ENCODE measurements at places on chromosomes 6 and 20.

- peak; percentile 45 for DNase-seq
Observed at GRCh38 chr20:36092398-36093024, 62.0 kb upstream of the EPB41L1 start.

DNA sequence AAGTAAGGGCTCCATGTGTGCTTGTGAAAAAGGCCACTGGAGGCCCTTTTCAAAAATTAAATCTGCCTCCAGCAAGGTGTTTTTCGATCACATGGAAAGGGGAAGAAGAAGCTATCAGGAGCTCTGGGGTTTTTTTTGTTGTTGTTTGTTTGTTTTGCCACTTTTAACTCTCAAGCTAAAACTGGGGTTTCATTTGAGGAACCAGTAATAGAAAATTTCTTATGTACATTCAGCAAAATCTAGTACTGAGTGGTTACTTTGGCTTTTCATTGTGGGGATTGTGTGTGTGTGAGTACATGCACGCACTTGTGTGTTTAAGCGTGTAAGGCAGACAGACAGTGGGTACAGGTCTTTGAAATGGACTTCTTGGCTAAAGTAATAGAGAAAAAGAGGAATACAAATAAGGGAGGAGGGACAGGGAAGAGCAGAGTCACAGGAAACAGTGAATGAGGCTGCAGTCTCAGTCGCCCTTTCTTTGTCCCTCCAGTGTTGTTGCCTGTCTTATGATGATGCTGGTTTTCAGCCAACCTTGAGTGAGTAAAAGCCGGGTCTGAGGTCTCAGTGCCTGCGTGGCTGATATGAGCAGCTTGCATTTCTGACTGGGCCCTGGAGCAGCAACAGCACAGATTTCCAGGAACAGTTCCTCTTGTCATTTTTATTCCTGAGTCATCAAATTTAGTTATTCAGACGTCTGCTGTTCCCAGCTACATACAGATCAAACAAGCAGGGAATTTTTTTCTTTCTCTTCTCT is 26.2 kb downstream of the SLC16A10 start:
- DNase-seq: no peak

GRCh38 chr6:29723666-29724588 is 693 bp downstream of the HLA-F start:
- peak; percentile 72 for DNase-seq

GRCh38 chr6:710601-711571 is 17.9 kb upstream of the EXOC2 start:
- DNase-seq: peak; percentile 60

DNA sequence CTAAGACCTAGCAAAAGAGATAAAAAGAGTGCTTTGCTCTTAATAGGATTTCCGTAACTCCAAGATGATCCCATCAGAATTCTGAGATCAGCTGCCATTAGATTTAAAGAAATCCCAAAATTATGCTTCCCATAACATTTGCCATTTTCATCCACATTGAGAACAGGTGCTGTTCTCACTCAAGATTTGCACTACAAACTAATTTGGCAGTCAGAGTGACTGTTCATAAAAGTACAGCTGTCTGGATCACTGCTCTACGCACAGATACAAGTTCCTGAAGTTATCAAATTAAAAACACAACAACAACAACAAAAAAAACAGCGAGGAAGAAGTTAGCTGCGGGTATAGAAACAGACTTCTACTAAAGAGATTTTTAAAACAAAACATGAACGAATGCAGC is 58.1 kb downstream of the ASCC3 start:
- DNase-seq: no peak

GRCh38 chr6:106216527-106216926 is 109.0 kb downstream of the ATG5 start:
- no peak for DNase-seq

GRCh38 chr6:147449405-147450161 is 58.9 kb upstream of the SAMD5 start:
- DNase-seq: no peak

DNA sequence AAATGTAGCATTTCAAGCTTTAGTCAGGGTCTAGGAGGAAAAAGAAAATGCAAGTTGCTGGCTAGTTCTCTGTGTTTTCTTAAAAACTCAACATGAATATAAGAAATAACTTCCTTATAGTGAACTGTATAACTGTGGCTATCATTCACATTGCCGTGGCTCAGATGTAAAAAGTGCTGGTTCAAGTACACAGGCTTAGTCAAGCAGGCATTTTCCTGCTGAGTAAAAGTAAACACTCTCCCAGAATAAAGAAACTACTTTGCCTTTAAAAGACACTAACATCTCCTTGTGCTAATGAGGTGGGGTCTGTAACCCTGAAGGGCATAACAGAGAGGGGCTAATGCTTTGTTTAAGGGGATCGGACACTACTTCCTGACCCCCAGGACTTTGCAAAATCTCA is 3.3 kb downstream of the ATP5F1E start:
- DNase-seq: no peak

- DNase-seq: no peak
Observed at GRCh38 chr6:19824058-19824807, 12.9 kb upstream of the ID4 start.

DNA sequence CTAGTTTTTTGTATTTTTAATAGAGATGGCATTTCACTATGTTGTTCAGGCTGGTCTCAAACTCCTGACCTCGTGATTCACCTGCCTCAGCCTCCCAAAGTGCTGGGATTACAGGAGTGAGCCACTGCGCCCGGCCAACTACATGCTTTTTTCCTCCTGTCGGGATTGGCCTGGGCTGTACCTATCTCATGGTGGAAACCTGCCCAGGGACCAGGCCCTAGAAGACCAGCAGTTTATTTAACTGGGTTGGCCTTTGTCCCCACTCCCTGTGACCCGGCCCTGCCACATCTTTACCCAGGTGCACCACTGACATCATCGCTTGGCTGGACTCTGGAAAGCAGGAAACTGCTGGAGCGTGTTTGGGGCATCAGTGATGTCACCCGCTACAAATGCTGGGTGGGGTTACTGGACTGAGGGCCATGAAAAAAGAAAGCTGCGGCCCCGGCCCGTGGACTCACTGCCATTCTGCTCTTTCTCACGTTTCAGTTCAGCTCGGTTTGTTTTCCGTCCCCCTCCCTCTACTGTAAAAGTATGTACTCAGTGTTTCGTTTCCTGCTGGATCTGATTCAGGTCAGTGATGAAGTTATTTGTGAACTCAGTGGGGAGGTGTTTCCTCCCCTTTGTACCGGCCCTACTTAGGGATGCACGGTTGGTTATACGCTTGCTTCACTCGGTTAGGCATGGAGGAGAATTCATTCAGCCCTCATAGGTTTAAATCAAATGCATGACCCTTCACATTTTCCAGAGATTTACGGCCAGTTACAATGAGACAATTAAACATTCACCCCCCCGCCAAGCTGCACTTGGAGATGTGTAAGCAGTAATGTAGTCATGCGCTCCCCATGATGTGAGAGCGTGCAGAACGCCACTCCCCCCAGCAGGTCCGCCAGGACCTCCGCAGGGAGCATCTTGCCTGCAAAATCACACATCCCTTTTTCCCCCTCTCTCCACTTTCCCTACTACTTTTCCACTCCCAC is 179.3 kb downstream of the MTHFD1L start:
- peak; percentile 87 for DNase-seq

DNA sequence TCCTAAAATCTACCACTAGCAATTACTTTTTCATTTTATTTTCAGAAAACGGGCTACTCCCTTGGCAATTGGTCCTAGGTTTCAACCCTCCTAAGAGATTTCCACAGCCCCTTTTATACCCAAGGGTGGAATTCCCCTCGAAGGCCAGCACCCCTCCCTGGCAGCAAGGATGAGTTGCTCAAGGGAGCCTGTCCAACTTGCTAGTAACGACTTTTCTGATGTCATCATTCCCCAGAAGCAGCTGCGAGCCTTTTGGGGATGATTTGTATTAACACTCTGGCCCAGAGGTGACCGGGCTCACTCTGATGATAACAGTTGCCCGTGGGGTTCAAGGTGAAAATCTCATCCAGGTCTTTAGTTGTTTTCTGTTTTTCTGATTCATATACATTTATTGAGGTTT is 30.7 kb upstream of the NAA20 start:
- no peak for DNase-seq

DNA sequence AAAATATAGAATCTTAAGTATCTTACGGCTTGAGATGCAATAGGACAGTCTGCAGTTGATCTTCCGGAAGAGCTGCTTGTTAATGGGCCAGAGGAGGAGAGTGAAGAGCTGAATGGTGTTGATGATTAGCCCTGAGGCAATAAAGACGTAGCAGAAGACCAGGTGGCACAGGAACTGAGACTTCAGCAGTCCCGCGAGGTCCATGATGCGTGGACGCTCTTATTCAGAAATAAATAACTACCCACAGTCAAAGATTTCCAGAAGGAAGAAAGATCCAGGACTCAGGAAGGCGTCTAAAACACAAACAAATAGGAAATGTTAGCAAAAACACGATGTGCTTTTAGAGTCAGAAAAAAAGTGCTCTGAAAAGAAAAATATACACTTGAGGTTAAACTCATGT is 41.9 kb downstream of the AGPAT4 start:
- DNase-seq: no peak

- DNase-seq: no peak
Observed at GRCh38 chr6:114404339-114404955, 61.6 kb upstream of the HS3ST5 start.

DNA sequence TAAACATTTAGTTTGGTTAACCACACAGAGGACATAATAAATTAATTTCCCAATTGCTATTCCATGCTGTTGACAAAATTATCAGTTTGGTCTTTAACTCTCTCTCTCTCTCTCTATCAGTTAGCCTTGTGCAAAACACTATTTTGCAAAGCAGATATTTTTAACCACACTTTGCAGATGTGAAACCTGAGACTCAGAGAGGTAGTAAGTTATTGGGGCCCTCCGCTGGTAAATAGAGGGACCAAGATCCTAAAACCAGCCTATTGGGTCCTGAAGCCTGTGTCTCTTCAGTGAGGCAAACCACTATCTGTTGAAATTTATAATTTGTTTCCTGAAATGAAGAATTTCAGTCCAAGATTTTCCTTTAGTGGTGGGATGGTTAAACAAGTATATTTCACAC is 231.0 kb downstream of the SOD2 start:
- DNase-seq: no peak

DNA sequence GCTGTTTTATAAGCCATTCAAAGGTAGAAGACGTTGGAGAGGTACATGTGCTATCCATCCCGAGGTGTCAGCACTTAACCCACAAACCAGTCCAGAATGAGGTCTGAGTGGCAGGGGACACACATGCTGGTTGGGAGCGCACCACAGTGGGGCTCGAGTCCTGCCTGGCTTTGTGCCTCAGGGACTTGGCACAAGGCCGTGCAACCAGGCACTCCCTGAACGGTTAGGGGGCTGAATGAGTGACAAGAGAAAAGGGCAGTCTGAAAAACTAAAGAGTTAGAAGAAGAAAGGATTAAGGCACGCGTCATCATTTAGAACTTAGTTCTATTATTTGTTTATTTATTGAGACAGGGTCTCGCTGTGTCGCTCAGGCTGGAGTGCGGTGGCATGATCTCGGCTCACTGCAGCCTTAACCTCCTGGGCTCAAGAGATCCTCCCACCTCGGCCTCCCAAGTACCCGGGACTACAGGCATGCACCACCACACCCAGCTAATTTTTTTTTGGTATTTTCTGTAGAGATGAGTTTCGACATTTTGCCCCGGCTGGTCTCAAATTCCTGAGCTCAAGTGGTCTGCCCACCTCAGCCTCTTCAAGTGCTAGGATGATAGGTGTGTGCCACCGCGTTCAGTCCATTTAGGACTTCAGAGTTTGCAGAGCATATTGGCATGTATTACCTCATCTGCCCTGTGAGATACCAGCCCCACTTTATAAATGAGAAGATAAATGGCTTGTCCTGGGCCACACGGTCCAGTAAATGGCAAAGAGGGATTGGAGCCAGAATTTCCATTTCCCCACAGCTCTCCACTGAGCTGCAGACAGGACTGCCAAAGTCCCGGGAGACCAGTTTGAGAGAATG is 47.4 kb upstream of the IRF4 start:
- DNase-seq: no peak

- no peak for DNase-seq
Observed at GRCh38 chr20:53769041-53769440, 175.4 kb upstream of the ZNF217 start.

DNA sequence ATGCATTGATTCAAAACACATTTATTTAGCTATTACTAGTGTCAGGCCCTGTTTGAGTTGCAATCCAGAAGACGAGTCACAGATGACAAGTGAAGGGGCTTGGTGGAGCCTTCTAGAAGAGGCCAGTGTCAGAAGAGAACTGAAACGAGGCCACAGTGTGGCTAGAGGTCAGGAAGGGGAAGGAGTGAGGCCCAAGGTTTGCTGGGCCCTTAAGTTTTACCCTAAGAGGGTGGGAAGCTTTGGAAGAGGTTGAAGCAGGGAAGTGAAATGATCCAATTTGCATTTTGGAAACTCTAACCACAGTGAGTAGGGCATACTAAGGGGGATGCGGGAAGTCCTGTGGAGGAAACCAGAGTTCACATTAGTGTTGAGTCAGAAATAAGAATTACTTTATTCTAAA is 25.0 kb downstream of the TTK start:
- no peak for DNase-seq

DNA sequence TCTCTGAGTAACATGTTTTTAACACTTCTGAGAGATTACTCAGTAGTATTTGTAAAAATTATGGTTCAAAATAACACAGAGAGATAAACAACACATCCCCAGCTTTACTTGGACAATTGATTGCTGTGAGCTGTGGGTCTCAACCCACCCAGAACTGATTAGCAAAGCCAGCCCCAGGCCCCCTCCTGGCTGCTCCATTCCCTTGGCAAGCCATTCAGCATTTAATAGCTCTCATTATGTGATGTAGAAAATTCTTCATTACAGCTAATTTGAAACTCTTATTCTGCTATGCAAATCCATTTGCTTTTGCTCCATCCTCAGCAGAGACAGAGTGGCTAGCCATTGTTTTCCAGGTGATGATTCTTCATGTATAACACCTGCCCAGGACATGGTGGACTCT is 16.6 kb upstream of the SIRT5 start:
- DNase-seq: no peak

DNA sequence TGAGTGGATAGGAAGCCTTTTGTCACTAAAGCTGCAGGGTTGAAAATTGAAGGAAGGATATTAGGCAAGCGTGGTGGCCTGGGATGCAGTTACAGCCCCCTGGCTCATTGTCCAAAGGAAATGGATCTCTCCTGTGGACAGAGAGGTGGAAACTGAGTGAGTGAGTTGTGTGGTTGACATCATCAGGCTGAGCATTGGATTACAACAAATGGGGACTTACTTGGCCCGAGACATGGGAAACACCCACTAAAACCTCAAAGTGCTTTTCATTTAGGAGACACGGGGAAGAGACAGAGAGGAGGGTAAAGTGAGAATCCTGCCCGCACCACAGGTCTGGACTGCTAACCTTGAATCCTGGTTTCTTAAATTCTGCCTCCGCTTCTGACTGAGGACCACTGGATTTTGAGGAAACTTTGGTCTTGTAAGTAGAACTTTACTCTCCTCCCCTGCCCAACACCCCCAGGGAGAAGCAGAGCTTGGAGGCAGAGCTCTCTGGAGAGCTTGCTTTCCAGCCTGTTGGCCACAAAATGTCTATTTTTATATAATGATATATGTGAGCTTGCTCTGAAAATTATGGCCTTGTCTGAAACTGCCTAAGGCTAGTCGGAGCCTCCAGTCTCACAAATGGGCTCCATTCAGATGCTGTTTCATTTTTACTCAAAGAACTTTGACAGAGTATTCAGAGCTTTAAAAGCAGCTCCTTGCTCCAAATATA is at the start of gene PKIG:
TSS of gene PKIG (plus strand) at position 269 of the 715 bp plus-strand sequence. CDS start 31,978 bp downstream, outside the sequence.
- no peak for DNase-seq

All from transverse colon (tissue), 4 donors.